Fibroblast of mammary gland (primary cell): ENCODE measurements at places on chromosomes 1 and 21.

- DNase-seq = no peak
Measured at GRCh38 chr1:46675549-46676314, 4.1 kb downstream of the TEX38 start.

- no peak for DNase-seq
Measured at GRCh38 chr1:32639489-32640075, 10.8 kb downstream of the ZBTB8OS start.

DNA sequence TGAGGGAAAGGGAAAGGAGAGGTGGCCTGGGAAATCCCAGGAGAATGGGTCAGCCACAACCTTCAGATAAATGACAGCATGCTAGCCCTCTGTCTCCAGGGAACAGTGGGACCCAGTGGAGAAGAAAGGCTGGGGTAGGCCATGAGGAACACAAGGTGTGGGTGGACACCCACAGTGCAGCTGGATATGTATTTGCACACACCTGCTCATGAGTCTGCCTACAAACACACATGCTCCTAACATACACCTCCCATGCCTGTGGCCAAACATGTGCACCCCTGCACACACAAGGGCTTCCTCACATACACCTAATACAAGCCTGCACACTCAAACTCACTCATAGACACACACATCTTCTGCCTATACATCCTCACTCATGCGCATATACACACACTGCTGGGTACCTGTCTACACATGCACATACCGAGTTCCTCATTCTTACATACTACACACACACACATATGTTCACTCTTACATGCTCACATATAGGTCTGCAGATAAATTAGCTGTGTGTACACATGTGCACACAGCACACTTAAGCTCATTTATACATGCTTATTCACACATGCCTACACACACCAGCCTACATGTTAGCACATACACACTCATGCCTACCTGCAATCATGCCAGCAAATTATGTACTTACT, 3.6 kb downstream of the C1orf216 start:
- no peak for DNase-seq

DNA sequence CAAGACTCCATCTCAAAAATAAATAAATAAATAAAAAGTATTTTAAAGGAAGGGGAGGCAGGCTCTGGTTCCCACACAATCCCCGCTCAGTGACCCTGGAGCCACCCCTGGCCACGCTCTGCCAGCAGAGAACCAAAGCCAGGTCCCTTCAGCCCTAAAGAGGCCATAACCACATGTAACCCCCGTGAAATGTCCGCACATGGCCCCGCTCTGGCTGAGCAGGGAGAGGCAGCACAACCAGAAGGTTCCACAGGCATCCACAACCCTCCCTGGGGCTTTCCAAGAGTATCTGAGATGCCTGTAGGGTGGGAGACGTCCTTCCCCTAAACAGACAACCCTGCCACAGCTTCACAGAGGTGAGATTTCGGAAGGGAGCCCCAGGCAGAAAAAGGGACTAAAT, 1.4 kb upstream of the ARF1 start:
- no peak for DNase-seq

DNA sequence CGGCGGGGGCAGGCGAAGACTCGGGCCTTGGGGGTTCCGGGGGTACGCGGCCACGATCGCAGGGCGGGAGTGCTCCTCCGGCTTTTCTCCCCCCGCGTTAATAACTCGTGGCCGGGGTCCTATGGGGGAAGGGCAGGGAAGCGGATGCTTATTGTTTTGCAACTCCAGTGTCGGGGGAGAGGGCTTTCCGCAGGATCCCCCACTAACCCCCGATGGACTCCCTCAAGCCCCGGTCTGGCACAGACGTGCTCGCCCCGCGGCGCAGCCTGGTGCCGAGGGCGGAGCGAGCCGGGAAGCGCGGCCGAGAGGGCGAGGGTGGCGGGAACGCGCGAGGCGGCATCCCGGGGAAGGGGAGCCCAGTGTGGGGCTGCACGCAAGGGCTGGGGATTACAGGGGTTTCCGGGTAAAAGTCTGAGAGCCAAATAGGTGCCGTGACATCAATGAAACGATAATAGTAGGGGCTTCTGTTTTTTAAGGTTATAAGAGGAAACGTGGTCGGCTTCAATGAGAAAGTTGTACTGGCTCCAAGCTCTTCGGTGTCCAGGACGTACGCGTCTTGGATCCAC, 772 bp downstream of the UCK2 start:
- peak; percentile 29 for DNase-seq

GRCh38 chr1:46199233-46199749, 1.1 kb upstream of the POMGNT1 start:
- no peak for DNase-seq

DNA sequence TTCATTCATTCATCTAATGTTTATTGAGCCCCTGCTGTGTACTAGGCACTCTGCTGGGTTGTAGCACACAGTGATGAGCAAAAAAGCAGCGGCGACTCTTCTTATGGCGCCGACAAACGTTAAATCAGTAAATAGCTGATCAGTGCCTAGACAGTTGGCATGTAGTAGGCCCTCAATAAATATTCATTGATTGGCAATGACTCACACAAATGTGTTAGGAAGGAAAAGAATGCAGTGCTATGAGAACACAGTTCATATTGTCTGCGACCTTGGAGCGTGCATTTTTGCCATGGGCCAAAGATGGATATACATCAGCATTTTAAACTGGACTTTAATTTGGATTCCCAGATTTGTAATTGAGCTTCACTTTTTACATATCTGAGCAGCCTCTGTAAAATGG, 52.0 kb downstream of the PRDM2 start:
- DNase-seq = no peak

GRCh38 chr1:201584471-201585092, 45.7 kb downstream of the NAV1 start:
- peak; percentile 94 for DNase-seq

DNA sequence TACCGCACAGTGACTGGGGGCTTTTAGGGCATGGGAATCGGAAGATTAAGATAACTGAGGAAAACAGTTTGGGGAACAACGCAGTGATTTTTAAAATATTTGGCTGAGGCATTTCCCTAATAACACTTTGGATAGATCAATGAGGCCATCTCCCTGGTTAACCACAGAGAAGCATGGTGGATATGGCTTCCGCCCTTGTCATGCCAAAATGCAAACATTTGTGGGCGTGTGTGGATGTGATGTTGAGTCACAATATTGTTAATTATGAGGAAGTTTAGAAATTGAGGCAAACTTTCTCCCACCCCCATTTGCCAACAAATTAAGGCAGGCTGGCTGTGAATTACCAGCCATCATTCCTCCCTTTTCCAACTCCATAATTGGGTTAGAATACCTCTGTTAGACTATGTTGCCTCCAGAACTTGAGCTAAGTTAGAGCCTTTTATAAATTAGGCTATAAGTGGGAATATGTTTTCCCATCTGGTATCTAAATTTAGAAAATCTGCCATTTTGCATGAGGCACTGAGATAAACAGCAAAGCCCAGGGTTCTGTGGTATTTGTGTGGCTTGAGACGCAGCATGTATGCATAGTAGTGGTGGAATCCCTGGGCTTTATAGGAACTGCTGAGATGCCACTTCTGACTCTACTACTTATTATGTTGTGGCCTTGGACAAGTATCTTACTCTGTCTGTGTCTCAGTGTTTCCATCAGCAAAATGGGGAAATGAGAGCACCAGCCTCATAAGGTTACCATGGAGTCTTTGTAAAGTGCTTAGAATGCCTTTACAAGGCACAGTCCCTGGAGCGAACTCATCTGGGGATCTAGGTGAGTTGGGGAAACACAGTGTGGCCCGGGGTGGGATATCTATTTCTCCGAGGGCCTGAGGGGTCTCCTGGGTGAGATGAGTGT, 154.6 kb downstream of the C1orf94 start:
- no peak for DNase-seq

DNA sequence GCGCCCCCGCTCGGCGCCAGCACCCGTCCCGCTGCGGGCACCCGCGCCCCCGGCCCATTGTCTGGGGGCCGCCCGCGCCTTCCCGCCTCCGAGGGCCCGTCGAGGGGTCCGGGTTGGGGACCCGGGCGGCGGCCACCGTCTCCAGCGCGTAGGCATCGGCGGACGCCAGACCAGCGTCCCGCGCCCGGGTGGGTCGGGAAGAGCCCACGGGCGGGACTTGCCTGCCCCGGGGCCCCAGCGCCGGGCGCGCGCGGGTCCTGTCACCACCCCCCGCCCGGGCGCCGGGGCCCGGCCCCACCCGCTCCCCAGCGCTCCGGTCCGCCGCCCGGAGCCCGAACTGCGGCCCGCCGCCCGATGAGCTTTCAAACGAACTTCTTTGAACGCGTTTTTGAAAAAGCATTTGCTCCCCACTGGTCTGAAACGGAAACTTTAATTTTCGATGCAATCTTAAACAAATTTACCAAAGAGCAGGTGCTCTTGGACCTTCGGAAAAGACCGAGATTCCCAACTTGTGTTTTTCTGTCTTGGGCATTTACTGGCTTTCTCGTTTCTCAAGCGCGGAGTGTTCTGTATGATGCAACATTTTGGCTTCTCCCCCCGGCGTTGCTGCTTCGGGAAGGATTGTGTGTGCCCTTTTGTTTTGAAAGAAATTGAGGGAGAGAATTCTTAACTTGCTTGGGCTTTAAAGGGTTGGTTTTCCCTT, 615 bp downstream of the CLIC4 start:
- DNase-seq = peak; percentile 76

DNA sequence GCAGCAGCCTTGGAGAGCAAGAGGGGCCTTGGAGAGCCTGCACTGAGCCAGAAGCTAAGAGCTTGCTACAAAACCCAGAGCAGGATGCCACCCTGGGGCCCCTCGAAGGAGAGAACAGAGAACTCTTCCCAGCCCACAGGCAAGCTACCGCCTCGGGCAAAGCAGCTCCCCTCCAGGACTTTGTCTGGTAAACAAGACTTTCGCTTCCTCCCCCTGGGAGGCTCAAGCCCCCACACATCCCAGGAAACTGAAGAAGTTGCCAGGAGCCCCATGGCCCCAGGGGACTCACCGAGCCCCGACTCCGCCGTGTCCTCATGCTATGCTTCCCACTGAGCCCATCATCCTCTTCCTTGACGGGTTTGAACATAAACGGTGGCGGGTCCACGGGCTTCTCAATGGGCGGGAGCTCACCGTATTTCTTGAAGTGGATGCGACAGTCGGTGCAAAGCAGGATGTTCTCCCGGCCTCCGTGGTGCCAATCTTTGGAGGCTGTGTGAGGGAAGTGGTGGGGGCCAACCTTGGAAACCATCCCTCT, 45.9 kb downstream of the SLC45A1 start:
- DNase-seq = no peak

GRCh38 chr1:77888081-77888780, at the start of gene NEXN:
Gene NEXN, plus strand, starts transcription at chr1:77888624. Its CDS starts 27,483 bp downstream, at chr1:77916107.
- peak; percentile 77 for DNase-seq

- peak; percentile 74 for DNase-seq
Measured at GRCh38 chr1:155859881-155860871, 809 bp downstream of the SYT11 start.

- peak; percentile 83 for DNase-seq
Measured at GRCh38 chr1:27099587-27100334, 55.2 kb downstream of the SLC9A1 start.

GRCh38 chr1:58524353-58524945, 22.1 kb downstream of the OMA1 start:
- peak; percentile 52 for DNase-seq

- DNase-seq = no peak
Measured at GRCh38 chr1:83626603-83627002, 372.3 kb downstream of the TTLL7 start.
